ENCODE measurements at places on chromosomes 1 and 21.

DNA sequence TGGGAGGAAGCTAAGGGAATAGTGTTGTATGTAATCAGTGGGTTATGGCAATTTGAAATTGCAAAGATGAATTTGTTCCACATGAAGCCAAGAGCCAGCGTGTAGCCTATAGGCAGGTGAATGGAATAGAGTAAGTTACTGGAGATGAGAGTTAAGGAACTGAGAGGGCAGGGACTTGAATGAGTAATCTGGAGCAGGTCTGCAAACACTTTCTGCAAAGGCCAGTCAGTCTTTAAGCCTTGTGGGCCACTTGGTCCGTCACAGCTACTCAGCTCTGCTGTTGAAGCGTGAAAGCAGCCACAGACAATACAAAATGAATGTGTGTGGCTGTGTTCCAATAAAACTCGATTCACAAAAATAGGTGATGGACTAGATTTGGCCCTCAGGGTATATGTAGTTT lies 29.2 kb downstream of the SZT2 start:
- DNase-seq = peak; percentile 8

- DNase-seq = no peak
Measured at GRCh38 chr1:17845583-17845982, 90.5 kb downstream of the ACTL8 start.

DNA sequence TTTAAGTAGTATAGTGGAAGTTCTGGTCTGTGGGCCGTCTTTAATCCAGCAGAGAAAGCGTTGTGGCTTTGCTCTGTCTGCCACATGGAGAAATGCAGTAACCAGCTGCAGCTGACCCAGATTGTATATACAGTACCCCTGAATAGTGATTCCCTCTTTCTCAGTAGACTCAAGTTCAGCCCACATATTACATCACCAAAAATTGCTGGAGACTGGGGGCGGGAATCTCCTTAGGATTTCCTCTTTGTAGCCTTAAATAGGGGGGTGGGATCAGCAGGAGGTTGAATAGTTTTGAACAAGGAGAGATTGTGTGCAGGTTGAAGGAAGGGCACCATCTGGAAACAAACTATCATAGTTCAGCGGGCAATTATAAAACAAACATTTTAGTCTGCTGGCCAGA lies at the start of gene ANGPTL1:
Gene ANGPTL1, minus strand, starts transcription at position 134 of the 400 bp plus-strand sequence. CDS start 5,301 bp downstream, outside the sequence.
- peak; percentile 40 for DNase-seq

DNA sequence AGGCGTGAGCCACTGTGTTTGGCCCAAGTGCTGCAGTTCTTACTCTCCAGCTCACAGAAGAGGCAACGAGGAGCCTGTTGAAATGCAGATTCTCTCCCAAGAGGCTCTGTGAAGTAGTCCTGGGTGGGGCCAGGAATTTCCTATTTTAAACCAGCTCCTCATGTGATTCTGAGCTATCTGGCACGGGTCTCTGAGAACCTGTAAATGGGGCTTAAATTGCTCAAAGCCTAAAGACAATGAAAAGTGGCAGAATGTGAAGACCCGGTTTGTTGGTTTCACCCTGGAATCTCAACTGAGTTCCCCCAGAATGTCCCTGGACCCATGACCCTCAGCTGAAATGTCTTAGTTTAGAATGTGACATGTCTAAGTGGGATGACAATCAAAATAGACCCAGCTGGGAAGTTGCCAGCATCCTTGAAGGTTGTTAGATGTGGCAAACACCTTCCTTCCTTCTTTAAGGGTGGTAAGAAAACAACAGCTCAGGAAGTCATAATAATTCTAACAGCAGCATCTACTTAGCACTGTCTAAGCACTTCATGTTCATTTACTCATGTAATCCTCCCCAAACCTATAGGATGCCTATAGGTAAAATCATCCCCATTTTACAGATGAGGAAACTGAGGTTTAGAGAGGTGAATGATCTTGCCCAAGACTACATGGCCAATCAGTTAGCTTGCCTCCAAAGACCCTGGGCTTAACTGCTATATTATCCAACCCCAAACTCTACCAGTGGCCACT lies 20.9 kb upstream of the ATP5PO start:
- DNase-seq = peak; percentile 32

DNA sequence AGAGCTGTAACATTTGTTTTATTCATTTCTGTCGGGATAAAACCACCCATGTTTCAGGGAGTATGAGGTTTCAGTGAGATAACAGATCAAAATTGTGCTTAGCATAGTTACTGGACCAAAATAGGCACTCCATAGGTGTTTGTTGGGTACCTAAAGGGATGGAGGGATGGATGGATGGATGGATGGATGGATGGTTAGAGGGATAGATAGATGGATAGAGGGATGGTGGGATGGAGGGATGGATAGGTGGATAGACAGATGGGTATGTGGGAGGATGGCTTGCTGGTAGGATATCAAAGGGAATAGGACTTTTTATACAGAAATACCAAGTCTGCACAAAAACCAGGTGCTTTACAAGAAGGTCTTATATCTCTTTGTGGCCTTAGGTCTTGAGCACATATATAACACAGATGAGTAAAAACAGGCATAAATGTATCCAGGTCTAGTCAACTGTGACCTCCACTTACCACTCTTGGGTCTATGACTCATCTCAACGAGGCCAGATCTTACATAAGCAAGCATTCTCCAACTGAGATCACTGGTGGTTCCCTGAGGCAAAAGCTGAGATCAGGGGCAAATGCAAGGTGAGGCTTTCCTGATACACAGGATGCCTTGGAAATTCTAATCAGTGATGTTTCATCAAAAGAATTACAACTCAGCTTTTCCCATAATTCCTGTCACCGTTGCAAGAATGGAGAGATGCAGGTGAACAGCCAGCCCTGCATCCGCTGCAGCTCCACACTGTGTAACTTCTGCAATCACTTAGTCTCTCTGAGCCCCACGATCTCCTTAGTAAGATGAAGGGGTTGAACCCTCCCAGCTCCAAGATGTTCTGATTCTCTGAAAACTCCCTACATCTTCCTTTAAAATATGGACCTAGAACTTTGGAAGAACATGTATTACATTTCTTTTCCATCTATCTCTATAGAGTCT lies 32.0 kb downstream of the PTAFR start:
- peak; percentile 42 for DNase-seq

DNA sequence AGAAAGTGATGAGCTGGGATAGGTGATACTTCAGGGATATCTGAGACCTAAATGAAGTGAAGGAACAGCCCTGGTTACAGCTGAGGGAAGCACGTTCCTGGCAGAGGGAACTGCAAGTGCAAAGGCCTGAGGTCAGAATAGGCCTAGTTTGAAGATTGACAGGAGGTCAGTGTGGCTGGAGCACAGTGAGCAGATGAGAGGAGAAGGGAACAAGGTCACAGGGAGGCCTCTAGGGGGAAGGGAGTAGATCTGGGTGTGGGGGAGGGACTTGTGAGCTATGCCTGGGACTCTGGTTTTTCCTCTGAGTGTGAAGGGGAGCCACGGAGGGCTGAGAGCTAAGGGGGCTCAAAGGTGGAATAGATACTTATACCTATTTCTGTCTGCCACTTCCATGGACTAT lies 736.4 kb downstream of the MATN1 start:
- DNase-seq = peak; percentile 76

DNA sequence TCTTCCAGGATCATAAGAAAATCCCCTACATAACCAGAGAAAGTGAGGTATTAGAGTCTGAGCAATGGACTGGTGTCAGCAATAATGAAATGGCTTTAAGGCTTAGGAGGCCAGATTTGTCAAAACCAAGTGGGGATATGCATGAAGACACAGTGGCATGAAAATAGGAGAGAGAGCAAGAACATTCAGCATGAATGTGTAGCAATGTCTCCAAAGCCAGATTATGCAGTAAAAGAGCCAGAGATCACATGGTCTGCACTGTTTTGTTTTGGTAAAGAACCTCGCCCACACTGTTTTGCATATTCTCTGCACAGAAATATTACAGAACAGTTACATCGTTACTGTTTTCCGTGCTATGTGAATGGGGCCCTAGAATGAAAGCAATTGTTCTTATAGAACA lies 589.4 kb downstream of the PLPP3 start:
- no peak for DNase-seq

DNA sequence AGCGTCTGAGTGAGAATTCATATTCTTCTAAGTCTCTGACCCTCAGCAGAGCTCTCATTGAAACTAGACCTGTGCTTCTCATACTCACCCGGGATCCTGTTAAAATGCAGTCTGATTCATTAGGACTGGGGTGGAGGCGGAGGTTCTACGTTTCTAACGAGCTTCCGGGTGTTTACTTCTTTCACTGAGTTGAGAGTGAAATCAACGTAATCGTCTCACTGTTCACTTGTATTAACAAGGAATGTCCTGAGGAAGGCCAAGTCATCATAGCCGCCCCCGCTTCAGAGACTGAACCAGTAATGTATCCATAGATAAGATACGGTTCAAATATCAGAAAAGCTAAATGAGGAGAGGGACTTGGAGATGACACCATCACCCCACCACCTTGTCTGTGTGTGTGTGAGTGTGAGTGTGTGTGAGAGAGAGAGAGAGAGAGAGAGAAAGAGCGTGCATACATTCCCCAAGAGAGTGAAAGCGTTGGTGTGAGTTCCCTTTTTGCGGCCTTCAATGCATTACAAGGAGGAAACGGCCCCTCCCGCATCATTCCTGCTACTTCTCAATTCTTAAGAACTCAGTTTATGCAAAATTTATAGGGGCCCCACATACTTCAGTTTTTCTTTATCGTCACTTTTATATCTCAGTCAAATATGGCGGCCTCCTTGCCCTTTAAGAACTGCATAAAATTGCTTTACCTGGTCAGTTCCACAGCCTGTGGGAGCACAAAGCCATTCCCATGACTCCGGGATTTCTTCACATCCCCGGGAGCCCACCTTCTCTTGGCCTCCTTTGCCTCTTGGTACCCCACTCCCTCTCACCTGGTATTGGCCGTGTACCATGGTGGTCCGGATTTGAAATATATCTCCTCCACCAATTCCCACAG lies 19.8 kb downstream of the KMO start:
- DNase-seq = no peak

GRCh38 chr1:167165948-167166689 lies 54.6 kb upstream of the POU2F1 start:
- peak; percentile 100 for DNase-seq

- no peak for DNase-seq
Measured at GRCh38 chr1:67496329-67496728, 66.1 kb upstream of the SERBP1 start.

DNA sequence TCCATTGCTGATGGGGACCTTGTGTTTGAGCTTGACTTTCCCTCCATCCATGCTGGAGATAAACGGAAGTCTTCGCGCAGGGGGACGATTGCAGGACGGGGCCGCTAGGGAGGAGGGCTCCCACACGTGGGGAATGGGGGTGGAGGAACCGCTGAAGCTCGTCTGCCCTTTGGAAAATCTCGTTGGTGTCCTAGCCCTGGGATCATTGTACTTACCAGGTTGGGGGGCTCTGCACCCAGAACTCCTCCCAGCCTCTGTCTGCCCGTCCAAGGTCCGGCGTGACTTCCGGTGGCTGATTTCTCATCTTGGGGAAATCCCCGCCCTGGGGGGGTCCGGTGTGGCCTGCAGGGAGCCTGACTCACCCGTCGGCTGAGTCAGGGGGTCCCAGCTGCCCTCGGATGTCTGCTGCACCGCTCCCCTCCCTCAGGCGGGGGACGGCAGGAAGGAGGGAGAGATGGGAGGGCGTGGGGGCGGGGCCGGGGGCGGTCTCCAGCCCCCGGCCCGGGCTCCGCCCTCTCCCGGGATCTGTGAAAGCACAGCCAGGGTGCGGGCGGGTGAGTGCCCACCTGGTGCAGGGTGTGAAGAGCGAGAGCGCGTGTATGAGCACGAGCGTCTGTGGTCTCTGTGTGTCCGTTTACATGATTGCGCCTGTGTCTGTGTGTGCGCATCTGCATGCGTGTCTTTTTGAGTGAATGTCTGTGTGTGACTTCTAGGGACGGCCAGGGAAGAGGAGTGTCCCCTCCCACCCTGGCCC lies 35.8 kb downstream of the PIK3CD start:
- peak; percentile 77 for DNase-seq

GRCh38 chr1:47676311-47677054 lies 238.6 kb downstream of the FOXD2 start:
- no peak for DNase-seq

DNA sequence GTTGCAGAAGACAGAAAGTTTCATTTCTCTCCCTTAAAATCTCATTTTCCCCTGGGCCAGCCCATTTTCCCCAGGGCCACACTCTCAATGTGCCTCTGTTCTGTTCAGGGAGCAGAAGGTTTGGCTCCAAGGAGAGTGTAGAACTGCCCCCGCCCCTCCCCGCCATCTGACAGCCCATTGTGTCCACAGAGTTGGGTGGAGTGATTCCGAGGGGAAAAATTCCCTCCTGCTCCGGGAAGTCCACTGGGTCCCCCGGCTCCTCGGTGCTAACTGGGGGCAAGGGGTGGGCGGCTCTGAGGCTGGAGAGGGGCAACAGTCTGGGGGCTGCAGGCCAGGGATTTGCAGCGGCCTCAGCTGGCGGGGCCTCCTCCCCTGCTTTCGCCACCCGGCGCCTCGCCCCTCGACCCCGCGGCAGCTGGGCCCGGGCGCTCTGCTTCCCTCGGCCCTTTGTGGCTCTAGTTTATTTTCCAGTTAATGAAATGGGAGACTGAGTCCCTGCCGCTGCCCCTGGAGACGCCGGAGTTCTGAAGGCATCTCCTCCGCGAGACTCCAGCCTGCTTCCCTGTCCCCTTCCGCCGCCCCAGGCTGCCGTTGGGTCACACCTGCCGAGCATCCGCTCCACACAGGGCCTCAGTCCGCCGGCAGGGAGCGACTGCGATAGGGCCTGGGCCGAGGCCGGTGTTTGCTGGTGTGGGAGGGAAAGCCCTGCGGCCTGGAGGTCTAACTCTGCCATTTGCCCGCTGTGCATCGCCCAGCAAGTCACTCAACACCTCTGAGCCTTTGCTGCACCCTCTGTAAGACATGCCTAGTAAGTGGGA lies 14.7 kb upstream of the KIRREL1 start:
- peak; percentile 90 for DNase-seq

- DNase-seq = no peak
Measured at GRCh38 chr1:103492003-103492625, 33.4 kb upstream of the RNPC3 start.

- peak; percentile 91 for DNase-seq
Measured at GRCh38 chr1:151828921-151829320, 2.7 kb downstream of the RORC start.

DNA sequence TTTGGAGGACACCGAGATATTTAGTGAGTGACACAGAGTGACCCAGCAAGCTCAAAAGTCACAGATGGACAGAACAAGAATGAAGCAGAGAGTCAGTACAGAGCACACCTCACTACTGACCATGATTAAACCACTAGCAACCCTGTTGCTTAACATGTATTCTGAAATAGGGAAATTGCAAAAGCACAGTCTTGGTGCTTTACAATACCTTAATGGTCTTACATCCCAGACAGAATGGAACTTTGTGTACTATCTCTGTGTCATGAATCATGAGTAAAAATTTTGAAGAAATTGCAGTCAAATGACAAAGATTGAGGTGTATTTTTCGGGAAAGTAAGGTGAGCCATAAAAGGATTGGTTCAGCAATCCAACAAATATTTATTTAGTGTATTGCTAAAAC lies 2.7 kb upstream of the SAMSN1 start:
- no peak for DNase-seq

- no peak for DNase-seq
Measured at GRCh38 chr1:227790034-227790400, 25.5 kb upstream of the PRSS38 start.

- no peak for DNase-seq
Measured at GRCh38 chr1:6136516-6137220, 43.5 kb downstream of the CHD5 start.
